ENCODE measurements at places on chromosomes 6 and 20.

DNA sequence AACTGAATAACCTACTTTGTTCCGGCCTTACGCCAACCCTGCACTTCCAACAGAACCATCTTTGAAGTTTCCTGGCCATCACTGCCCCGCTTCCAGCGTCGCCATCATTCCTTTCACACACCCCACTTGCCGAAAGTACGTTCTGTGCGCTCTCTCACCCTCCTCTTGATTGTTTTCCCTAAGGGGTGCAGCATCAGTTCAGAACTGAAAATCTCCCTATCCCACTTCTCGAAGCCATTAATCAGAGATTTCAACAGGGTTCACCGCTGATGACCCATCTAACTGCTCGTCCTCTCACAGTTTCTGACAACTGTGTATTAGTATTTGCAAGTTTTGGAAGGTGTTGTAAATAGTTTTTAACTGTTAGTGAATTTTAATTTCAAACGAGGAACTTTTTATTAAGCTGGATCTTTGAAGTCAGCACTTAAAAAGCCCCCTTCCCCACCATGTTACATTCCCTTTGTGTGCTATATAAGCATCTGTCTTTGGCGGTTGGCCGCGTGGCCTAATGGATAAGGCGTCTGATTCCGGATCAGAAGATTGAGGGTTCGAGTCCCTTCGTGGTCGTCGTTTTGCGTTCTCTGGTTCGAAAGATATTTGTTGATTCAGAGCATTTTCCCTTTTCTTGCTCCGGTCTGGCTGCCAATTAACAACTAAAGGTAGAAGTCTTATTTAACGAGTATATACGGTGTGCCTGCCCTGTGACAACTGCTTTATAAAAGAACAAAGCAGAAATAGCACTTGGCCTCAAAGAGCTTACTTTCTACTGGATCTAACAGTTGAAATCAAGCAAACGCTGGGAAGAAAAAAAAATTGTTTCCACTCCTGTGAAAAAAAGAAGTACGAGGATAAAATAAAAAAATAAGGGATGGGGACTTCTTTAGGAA, 42.6 kb downstream of the TRIM27 start:
- DNase-seq: no peak

DNA sequence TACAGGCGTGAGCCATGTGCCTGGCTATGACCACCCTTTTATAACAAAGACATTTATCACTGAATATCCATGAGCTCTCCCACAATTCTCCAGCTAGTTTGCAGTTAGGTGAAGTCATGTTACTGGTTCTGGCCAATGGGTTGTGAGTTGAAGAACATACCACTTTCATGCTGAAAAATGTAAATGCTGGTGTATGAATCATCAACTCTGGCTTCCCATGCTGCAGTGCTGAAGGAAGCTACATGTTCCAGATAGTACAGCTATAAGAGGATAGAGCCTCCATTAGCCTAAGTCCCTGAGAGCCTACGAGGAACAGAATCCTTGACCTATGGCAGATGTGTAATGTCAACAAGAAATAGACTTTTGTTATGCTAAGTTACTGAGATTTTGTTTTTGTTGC, 180.4 kb downstream of the BTBD9 start:
- DNase-seq: no peak

GRCh38 chr6:111437573-111437972, 45.4 kb downstream of the REV3L start:
- DNase-seq: no peak

GRCh38 chr6:15877231-15877630, 214.4 kb upstream of the DTNBP1 start:
- no peak for DNase-seq

- no peak for DNase-seq
Measured at GRCh38 chr6:52139985-52140680, 46.0 kb upstream of the IL17A start.

All from stimulated activated CD8-positive, alpha-beta memory T cell treated with anti-CD3 and anti-CD28 coated beads, Interleukin-7, amount 100 ng/mL, for 48 hours (primary cell).